Hippocampal formation (tissue), 2 donors: ENCODE measurements at places on chromosomes 5 and 9.

DNA sequence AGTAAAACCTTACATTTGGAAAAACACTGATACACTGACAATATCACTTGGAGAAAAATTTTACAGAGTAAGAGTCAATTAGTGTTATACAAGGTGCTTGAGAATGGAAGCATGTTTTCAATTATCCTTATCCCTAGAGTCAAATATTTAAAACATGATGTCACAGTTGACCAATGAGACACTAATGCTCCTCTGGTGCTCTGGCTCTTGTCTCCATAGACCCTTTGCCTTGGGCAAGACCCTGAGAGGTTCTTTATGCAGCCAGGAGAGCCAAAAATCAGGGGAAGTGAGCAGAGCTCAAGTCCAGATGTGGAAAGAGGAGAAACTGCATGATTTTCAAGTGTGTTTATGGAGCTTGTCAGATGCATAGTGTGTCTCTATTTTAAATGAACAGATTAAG, 153.9 kb downstream of the MARCHF11 start:
- DNase-seq: no peak

- DNase-seq: no peak
Observed at GRCh38 chr5:44933686-44934085, 124.9 kb downstream of the MRPS30 start.

- no peak for DNase-seq
Observed at GRCh38 chr5:76083555-76084495, 642 bp downstream of the SV2C start.

GRCh38 chr9:136673975-136674785, 11.5 kb downstream of the EGFL7 start:
- DNase-seq: no peak

DNA sequence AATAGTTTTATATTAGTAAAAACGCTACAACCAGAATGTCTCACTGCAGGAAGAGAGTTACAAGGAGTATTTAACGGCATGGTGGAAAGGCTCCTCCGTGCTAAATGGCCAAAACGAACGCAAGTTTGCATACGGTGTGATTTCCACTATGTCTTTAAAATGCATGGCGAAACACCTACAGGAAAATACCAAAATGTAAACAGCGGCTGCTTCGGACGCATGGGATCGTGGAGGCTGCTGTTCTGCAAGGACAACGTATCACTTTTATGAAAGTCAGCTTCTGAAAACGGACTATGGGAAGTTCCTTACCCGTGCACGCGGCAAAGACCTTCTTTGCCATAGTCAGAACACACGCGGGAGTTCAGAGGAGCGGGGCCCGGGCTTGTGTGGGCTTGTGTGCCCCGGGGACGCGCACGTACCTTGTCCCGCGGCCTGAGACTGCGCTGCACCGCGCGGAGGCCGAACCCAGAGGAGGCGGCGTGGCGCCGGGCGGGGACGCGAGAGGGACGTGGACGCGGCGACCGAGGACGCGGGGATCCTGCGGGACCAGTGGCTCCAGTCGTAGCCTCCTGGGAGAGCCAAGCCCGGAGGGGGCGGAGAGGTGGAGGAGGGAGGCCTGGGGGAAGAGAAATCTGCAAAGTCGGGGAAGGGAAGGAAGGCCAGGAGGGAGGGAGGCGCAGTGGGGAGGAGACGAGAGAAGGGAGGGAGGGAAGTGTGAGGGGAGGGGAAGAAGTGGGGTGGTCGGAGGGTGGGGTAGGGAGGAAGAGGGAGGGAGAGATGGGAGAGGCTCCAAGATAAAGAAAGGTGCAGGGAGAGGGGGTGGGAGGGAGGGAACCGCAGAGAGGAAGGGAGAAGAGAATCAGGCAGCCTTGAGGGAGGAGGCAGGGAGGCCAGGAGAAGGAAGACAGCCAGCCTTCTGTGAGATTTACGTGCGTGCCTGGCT, at the start of gene CMBL:
Gene CMBL, minus strand, starts transcription at position 697 of the 943 bp plus-strand sequence. CDS start 17,140 bp downstream, outside the sequence.
- DNase-seq: no peak

DNA sequence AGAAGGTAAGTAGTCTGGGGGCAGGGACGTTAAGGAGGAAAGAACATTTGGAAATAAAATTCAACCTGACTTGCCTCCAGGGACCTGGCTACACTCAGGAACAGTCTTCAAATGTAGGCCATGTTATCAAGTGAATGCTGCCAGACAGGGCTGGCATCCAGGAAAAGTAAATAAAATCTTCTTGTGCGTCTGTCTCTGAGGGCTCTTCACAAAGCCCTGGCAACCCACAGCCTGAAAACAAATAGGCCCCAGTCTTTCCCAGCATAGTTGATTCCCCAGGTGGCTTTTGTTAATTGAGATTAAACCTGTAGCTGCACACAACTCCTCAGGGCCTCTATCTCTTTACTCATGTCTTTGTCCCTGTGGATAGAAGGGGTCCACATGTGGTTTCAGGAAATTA, 55.4 kb downstream of the STK32A start:
- DNase-seq: no peak

GRCh38 chr9:90778746-90779145, 22.9 kb upstream of the SYK start:
- DNase-seq: no peak

DNA sequence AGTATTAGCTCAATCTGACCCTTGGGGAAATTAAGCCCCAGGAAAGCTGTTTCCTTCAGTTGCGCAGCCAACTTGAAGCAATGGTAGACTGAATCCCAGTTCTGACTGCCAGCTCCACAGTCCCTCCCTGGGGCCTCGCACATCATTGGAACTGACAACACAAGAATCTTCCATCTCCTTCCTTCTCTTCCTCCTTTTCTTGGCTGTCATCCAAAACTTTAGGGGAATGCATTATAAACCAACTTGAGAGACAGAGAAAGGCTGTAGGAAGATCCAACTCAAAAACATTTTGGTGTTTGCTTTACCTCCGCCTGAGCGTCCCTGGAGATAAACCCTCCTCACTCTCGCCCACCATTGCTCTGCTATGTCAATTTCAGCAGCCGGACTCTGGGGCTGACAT, 16.6 kb downstream of the KCNIP1 start:
- no peak for DNase-seq
